Thyroid gland (tissue), 4 donors: ENCODE measurements at places on chromosomes 4 and X.

DNA sequence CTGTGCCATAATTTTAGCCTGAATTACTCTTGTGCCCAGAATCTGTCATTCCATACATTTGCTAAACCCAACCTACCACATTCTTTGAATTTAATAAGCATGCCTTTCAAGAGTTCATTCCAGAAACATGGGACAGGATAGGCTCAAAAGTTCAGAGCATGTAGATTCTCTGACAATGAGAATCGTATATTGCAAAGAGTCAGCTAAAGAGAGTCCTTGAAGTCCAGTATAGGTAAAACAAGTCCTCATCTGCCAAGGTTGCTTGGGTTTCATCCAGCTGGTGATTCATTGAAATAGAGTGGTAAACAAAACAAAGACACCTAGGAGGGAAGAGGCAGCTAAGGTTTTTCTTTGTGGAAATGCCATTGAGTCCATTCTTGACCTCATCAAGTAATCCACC lies 249.3 kb upstream of the DIPK2B start:
- no peak for DNase-seq

GRCh38 chr4:129429581-129430320 lies 333.8 kb downstream of the C4orf33 start:
- no peak for DNase-seq

- no peak for DNase-seq
These were observed 5.1 kb upstream of the ASB9 start for GRCh38 chrX:15274946-15275345.

DNA sequence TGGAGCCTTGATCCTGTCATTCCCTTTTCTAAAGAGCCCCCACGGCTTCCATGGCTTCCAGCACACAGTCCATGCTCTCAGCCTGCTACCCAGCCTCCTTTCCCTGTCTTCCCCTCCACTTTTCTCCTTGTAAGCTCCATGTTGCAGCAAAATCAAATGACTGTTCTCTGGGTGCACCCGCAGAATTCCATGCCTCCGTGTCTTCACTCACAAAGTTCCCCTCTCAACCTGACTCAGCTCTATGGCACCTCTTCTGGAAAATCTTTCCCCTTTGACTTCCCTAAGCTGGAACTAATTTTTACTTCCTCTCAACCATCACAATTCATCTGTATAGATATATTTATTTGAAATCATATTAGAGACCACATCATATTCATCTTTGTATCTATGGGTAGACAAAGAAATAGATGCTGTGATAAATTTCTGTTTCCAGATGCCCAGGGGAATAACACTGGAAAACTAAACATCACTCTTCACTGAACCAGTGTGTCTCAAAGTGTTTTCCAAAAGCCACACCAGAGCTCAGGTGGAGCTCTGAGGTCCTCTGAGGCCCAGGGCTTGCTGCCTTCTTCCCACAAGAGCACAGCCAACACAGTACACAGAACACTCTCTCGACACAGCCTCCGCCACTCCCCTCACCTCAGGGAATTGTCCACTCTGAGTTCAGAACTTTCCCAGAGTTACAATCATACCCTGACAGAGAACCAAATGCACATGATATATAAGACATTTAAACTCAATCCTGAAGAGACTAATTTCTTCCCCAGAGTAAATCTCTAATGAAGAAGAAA lies 3.3 kb downstream of the SETD7 start:
- no peak for DNase-seq

DNA sequence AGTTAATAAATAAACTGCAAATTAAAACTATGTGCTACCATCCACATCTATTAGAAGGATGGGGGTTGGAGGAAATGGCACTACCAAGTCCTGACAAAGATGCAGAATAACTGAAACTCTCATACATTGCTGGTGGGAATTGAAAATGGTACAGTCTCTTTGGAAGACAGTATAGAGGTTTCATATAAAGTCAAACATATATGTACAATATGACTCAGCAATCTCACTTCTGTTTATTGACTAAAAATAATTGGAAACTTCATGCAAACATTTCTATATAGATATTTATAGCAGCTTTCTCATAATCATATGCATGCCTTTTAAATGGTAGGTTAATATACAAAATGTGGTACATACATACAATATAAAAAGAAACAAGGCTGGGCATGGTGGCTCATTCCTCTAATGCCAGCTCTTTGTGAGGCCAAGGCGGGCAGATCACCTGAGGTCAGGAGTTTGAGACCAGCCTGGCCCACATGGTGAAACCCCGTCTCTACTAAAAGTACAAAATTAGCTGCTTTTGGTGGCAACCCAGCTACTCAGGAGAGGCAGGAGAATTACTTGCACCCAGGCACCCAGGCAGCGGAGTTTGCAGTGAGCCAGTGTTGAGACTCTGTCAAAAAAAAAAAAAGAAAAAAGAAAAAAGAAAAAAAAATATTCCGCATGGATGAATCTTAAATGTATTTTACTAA lies 225.0 kb upstream of the CXXC4 start:
- DNase-seq: no peak

- DNase-seq: no peak
These were observed 6.6 kb upstream of the ENOX2 start for GRCh38 chrX:130909469-130910136.

DNA sequence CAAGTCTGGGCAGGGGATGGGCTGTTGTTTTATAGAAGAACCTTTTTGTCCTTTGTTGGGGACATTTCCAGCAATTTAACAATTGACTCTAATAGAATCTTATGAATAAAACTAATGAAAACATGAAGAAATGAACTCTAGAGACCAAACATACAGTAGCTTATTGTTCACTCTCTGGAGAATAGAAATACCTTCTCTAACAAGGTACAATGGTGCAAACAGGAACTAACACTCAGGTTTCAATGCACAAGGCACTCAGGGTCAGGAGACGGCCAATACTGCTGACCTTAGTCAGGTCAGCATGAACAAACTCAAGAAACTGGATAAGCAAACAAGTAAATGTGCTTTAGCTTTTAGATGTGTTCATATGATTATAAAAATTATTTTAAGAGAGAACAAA lies 39.6 kb upstream of the FBXW7 start:
- DNase-seq: no peak

DNA sequence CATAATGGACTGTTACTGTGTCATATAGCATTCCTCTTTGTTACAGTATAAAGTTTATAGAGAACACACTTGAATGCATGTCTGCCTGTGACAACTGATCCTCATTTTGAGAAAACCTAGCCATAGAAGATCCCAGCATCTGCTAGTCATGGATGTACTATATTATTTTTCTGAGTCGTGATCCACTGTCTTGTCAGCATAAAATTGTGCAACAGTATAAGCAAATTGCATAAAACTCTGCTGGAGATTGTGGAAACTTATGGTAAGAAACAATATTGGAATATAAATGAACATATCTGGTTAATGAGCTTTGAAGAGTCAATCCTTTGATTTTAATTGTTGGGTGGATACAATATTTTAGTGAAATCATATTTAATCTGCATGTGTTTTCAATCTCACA lies 3.6 kb downstream of the NEIL3 start:
- DNase-seq: no peak

DNA sequence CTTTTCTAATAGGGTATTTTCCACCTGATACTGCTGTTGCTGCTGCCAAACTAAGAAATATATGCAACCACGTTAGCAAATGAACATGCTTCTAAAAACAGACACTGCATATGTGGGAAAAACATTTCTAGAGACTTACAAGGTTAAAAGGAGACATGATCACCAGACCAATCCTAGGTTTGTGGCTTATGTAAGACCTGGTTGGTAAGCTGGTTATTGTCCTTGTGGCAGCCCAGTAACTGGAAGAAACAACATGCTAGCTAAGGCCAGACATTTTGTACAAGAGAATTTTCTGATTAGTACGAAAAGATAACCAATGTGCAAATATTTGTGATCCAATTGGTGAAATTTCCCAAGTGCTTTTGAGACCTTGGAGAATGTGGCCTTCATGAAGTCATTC lies 112.0 kb downstream of the AFF2 start:
- DNase-seq: no peak

GRCh38 chr4:175773566-175773965 lies 38.5 kb downstream of the GPM6A start:
- no peak for DNase-seq

DNA sequence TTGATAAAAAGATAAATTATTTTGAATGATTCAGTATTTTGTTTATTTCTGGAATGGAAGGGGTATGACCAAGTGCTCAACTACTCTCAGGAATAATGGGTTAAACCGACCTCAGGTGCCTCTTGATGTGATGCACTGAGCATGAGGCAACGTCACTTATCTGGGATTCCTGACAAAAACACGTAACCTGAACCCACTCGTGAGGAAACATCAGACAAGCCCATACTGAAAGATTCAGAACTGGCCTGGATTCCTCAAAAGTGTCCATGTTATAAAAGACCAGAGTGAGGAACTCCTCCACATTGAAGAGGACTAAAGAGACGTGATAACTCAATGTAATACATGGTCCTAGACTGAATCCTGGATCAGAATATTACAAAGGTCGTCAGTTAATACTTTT lies 144.0 kb downstream of the FNIP2 start:
- DNase-seq: no peak

DNA sequence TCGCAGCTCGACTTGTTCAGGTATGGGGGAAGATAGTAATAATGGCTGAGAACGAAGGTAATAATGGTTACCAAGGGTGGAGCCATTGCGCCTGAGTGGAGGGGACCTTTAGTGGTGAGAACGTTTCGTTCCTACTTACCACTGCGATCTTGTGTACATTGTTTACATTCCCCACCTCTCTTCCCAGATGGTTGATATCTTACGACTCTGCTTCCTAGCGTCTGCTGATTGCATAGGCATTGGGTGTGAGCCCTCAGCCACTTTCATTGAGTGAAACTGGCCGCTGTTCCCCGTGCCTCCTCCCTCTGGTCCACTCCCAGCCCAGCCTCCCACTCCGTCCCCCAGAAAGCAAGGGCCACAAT lies 850 bp downstream of the IGBP1 start:
- no peak for DNase-seq

DNA sequence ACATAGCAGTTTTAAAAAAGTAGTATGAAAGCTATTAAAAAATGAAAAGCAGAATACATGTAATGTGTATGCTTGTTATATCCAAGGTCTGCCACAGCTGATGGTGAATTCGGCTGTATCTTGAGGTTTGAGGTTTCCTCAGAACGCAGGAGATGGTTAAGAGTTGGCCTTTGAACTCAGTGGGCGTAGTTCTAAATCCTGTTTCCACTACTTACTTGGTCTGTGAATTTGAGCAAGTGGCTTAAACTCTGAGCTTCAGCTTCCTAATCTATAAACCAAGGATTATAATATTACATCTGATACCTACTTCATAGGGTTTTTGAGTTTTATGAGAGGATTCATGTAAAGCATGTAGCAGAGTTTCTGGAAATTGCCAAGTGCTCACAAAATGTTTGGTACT lies 125.2 kb downstream of the STIM2 start:
- no peak for DNase-seq

DNA sequence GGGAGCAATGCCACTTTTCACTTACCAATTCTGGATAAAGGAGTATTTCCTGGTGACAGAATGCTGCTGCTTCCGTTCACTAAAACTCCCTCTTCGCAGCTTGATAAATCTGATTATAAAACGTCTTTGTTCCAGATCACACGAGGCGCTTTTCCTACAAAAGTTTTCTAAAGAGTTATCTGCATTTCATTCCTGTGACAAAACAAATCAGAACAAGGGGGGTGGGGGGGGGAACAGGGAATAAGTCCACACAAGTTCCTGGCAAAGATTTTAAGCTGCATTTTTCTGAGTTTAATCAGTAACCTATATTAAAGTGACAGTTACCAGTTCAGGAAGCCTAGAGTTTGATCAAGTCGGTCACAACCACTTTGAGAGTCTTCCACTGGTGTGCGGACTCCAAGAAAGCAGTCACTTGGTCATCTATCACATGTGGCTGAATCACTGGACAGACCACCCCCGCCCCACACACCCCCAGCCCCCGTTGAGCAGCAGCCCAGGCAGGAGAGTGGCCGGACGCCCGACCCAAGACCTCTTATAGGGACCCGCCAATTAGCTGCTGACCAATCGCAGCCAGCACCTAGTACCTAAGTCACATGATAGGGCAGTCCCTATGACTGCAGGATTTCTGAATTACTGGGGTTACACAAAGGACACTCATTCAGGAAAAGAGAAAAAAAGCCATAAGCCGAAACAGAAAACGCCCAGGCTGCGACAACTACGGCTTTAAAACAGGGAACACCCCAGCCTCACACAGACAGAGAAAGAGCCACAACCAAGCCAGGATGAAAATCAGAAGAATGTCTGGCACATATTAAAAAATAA lies 569.3 kb upstream of the DIPK2B start:
- DNase-seq: peak; percentile 73

DNA sequence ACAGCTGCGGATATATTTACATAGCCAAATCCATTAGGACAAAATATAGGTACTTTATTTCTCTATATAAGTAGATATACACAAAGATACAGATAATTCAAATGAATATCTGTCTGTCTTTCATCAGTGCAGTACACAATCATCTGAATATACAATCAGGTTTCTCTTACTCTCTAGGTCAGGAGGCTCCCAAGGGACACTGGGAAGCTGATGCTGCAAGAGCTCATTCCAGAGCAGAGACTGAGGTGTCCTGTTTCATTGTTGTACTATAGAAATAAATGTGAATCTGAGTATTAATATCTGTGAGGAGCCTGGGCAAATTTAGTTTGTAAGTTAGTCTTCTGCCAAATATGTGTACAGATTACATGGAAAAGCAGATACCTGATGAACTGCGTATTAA lies 4.2 kb downstream of the TLL1 start:
- no peak for DNase-seq

- no peak for DNase-seq
These were observed 171.6 kb downstream of the PCDH10 start for GRCh38 chr4:133320576-133321170.

GRCh38 chr4:79292008-79292407 lies 33.9 kb downstream of the NAA11 start:
- no peak for DNase-seq
